ENCODE measurements at places on chromosomes 1 and 21.

GRCh38 chr1:201400212-201400851 is 1.2 kb upstream of the LAD1 start:
- DNase-seq = no peak

GRCh38 chr1:71522721-71523120 is 441.9 kb upstream of the ZRANB2 start:
- DNase-seq = peak; percentile 62

GRCh38 chr1:68955424-68955823 is 458.5 kb upstream of the DEPDC1 start:
- no peak for DNase-seq

DNA sequence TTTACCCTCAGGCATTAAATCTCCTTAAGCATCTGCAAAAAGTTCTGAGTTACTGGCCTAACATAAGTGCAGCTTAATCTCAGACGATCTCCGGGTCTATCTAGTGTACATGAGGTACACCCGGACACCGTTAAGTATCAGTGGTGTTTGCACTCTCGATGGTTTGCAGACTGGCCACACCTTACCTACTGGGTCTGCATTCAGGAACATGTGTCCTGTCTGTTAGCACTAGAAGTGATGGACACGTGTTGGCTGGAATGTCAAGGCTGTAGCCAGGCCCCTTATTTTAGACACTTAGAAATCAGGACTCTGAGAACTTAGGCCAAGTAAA is 783 bp upstream of the AGL start:
- no peak for DNase-seq

DNA sequence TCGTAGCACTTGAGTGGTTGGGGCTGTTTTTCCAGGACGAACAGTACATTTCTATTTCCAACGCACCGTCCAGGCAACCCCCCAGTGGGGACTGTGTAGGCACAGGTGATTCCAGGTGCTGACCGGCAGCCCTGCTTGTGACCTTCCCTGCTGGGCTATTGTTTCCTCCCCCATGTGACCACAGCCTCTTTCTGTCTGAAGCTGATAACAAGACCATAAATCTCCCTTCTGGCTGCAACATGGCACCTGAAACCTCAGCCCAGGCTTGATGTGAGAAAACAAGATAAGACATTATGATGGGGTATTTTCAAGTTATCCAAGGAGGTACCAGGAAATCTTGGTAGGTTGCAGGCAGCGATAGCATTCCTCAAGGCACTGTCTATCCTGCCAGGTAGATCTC is 48.2 kb downstream of the HLX start:
- no peak for DNase-seq

DNA sequence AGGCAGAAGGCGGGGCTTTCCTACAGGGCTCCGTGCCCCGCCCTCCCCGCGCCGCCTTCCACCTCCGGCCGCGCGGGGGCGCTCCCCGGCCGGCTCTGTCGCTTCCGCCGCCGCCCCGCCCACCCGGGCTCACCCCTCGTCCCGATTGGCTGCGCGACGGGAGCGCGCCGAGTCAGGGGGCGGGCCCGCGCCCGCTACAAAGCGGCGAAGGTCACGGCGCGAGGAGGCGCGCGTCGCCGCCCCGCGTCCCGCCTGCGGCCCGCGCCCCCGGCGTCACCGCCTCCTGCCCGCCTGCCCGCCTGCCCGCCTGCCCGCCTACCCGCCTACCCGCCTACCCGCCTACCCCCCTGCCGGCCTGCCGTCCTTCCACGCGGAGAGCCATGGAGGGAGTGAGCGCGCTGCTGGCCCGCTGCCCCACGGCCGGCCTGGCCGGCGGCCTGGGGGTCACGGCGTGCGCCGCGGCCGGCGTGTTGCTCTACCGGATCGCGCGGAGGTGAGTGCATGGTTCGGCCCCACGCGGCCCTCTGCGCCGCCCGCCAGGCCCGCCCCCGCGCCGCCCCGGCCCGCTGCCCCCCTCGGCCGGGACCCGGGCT is at the start of gene TMEM201:
TMEM201 (plus strand) TSS at position 361 of the 593 bp plus-strand sequence; CDS start at position 381, 20 bp downstream.
- DNase-seq = peak; percentile 47

DNA sequence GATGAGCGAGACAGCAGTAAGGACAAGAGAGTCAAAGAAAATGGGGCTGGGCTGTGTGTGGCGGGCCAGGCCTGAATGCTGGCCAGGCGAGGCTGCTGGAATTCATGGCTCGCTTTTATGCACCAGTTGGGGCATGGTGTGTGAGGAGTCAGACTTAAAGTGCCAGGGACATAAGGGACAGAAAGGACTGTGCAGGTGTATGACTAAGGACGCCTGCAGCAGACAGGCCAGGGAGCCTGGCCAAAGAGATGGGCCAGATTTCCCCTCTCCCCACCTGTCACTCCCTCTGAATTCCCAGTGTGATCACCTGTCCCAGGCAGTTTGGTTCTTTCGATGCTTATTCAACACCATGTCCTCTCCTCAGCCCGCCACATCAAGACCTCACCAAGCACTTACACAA is 16.9 kb upstream of the SMIM12 start:
- DNase-seq = no peak

- DNase-seq = no peak
These were observed 160.6 kb downstream of the HMCN1 start for GRCh38 chr1:185894791-185895190.

- DNase-seq = no peak
These were observed 61.9 kb upstream of the ADAM30 start for GRCh38 chr1:119958223-119958622.

DNA sequence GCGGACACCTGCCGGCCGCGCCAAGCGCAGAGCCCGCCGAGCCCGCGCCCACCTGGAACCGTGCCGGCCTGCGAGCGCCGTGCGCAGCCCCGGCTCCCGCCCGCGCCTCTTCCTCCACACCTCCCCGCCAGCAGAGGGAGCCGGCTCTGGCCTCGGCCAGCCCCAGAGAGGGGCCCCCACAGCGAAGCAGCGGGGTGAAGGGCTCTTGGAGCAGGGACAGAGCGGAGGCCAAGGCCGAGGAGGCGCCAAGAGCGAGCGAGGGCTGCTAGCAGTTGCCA is 50.1 kb upstream of the KRTAP19-8 start:
- DNase-seq = no peak

DNA sequence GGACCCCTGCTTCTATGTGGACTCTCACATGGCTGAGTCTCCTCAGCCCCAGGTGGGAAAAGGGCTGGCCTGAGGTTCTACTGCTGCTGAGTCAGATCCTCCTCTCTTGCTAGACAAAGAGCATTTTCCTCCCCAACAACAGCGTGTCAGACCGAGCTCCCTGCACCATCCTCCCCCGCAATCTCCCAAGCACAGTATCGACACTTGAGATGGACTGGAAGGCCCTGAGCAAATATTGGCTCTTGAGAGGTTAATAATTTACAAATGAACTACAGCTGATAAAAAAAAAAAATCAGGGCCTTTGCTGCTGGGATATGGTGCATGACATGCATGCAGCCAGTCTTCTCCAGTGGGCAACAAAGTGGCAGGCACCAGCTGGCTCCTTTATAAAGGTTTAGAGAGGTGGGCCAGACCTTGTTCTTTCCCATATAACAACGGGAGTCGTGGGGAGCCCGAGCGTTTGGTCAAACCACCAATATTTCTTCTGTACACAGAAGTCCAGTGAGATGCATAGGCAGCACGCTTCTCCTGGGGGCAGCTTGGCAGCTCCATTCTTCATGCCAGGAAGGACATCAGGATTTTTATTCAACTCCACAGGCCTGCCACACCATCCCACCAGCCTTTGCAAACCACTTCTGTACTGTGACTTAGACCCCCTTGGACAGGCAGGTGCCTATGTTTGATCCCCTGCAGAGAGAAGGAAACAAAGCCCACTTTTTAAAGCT is 55.4 kb upstream of the CAMK1G start:
- no peak for DNase-seq

GRCh38 chr21:38675182-38675824 is 130.4 kb upstream of the ETS2 start:
- DNase-seq = no peak

DNA sequence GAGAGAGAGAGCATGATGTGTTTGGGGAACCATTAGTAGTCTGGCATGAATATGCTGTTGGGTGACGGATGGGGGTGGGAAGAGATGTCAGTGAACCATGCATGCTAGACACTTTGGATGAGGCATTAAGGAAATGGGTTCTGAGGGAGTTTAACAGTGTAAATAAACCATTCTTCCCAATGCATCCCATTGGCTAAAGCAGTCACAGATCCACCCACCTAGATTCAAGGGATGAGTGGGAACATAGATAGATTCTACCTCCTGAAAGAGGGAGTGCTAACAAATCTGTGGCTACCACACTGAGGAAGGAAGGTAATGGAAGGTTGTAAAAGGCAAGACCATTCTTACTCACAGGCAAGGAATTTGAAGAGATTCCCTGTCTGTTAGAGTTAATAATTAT is 129.8 kb upstream of the CACNA1E start:
- DNase-seq = no peak

- no peak for DNase-seq
These were observed 25.1 kb downstream of the WDR64 start for GRCh38 chr1:241677201-241677600.

GRCh38 chr1:233518344-233518743 is 95.6 kb upstream of the KCNK1 start:
- DNase-seq = no peak

DNA sequence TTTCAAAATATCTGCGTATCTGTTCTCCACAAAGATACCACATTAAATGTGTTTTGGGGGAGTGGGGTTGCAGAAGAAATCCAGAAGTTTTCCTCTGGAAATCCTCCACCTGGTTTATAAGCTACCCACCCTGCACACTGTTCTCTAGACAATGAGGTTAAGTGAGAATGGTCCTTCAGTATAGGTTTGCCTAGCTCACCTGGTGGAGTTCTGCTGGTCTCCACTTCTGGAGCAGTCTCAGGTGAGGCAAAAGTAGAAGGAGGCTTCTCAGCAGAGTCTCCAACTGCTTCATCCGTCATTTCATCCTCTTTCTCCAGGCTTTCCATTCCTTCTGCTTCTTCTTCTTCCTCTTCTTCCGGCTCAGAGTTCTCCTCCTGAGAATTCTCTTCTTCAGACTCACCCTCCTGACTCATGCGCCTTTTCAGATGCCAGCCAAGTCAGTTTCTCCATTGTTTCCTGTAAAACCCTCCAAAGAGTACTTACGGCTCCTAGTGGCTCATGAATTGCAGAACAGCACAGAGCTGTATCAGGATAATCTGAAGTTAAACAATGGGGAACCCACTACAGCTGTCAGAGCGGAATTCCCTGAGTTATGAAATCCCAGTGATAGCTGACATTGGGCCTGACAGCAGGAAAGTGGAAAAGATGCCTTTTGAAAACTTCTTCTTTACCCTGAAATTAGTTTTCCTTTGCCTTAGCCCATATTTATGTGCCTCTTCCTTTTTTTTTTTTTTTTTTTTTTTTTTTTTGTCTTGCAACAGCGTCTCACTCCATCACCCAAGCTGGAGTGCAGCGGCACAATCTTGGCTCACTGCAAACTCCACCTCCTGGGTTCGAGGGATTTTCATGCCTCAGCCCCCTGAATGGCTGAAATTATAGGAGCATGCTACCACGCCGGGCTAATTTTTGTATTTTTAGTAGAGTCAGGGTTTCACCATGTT is 38.5 kb downstream of the MSTO1 start:
- DNase-seq = peak; percentile 49

GRCh38 chr1:34833711-34834110 is 25.8 kb downstream of the SMIM12 start:
- no peak for DNase-seq

- DNase-seq = no peak
These were observed 857.4 kb downstream of the USP25 start for GRCh38 chr21:16587141-16587581.

- DNase-seq = no peak
These were observed 52.5 kb downstream of the POU2F1 start for GRCh38 chr1:167273027-167273800.

- no peak for DNase-seq
These were observed 92.0 kb downstream of the VWA5B1 start for GRCh38 chr1:20382711-20383110.

DNA sequence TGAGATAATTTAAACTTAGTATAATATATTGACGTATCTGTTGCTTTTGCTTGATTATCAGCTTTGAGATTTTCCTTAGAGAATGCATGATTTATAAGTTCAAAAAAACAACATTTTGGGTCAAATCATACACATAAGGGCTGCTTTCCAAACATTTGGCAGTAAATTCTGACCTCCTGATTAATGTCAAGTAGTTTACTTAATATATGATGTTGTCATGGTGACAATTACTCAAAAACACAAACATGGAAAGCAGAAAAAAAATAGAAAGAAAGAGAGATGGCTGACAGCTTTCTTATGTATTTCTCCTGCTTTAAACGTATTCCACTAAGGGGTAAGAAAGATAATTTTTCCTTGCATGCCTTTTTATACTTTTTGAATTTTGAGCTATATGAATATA is 258.2 kb upstream of the C1orf105 start:
- DNase-seq = no peak

DNA sequence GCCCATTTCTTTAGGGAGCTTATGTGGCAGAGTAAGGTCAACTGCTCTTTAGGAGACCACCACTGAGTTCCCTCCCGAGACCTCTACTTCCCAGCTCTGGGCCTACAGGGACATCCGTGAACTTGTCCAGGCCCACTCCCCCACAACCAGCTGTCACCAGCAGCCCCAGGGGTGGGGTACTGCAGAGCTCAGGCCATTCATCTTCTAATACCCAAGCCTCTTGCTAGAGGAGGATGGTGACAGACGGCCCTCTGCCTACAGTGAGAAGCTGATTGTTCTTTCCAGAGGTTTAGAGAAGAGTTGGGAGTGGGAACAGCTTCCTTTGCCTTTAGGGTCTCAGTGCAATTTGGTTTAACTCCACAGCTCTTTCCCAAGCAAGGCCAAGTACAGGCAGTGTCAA is 33.2 kb upstream of the ARTN start:
- no peak for DNase-seq

- DNase-seq = no peak
These were observed 8.6 kb downstream of the NIPAL3 start for GRCh38 chr1:24424207-24424606.

- DNase-seq = no peak
These were observed 805.8 kb downstream of the ADGRL2 start for GRCh38 chr1:82606546-82606945.

DNA sequence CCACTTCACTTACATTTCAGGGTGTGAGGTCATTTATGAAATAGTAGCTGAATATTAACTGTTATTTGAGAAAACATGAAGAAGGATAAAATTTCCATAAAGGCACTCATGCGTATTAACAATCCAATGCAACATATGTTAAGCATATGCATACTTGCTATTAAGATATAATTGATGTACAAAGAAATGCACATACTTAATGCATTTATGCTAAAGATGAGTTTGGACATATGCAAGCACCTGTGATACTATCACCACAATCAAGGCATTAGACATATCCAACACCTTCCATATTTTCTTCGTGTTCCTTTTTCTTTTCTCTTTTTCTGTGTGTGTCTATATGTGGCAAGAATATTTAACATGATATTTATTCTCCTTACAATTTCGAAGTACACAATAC is 464.8 kb upstream of the BRINP3 start:
- DNase-seq = no peak

GRCh38 chr1:236942431-236942830 is 61.8 kb downstream of the MT1HL1 start:
- DNase-seq = no peak

DNA sequence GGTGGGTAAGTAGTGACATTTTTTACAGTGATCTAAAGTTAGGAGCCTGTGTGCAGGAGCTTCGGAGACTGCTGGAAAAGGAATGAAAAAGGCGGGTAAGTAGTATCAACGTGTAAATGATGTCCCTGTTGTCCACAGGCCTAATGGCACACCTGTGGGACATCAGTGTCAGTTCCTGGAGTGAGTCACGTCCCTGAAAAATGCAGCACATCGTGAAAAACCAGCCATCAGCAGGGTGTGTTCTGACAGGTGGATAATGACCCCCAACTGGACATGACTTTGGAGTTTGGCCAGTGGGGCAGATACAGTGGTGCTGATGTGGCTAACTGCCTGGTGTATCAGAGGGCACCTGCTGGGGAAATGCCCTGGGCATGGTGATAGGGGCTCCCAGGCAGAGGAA is 12.0 kb upstream of the PRDM15 start:
- DNase-seq = no peak

GRCh38 chr1:183039985-183040447 is 16.8 kb downstream of the LAMC1 start:
- peak; percentile 75 for DNase-seq

Measured in BJ (cell line).